NCI-H446 (cell line): ENCODE measurements at places on chromosomes 12 and 14.

- DNase-seq, result no peak
Measured at GRCh38 chr14:66662374-66662773, 154.4 kb downstream of the GPHN start.

- no peak for DNase-seq
Measured at GRCh38 chr12:96073346-96074330, 38.3 kb upstream of the LTA4H start.

GRCh38 chr14:93536945-93537344 is 106.2 kb downstream of the UNC79 start:
- DNase-seq, result peak; percentile 1

DNA sequence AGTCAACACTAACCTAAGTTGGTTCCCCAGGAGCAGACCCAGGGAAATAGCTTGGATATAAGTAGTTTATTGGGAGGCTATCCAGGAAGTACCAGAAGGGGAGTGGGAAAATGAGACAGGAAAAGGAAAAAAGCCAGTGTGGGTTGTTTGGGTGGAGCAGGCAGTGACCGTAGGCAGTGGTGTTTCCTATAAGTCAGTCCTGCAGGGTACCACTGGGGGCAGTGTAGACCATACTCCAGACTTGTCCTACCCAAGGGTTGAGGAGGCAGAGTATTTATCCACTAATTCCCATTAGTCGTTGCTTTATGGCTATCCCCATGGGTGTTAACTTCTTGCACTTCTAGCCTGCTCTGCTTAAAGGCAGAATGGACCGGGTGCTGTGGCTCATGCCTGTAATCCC is 6.4 kb upstream of the CCDC60 start:
- peak; percentile 37 for DNase-seq

GRCh38 chr14:50109342-50109741 is 7.0 kb downstream of the VCPKMT start:
- DNase-seq, result no peak
